ENCODE measurements at places on chromosomes 3 and 15.

DNA sequence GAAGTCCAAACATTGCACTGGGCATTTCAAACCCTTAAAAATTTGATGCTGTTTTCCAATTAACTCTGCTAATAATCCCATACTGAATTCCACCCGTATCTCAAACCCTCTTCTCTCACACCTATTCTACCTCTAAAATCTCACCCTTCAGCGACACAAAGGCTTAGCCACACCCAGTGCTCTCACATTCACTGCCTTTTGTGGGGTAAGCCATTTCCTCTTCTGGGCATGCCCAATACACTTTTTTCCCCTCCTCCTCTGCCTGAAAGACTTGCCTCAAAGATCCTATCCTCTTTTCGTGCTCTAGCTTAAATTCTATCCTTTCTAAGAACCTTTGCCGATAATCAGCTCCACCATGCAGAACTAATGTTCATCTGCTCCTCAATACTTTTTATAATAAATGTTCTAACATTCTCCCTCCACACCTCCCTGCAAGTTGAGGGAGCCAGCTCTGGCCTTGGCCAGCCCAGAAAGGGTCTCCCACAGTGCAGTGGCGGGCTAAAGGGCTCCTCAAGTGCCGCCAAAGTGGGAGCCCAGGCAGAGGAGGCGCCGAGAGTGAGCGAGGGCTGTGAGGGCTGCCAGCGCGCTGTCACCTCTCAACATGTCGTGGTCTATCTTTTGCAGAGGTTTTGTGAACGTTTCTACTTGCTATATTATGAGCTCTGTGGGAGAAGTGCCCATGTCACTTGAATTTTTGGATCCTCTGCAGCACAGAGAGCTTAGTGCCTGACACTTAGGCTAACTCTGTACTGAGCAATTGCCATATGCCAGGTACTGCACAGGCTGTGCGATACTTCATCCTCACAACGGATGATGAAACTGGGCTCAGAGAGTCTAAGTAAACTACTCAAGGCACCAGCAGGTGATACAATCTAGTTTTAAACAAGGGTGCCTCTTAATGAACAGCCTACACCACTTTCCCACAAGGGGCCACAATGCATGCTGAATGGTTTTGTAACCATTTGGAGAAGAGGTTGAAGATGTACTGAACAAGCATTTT, 53.6 kb upstream of the BCL6 start:
- no peak for DNase-seq

GRCh38 chr3:112638327-112639020, 2.5 kb downstream of the CCDC80 start:
- DNase-seq, result no peak

GRCh38 chr3:38510631-38511030, 14.5 kb downstream of the EXOG start:
- no peak for DNase-seq

DNA sequence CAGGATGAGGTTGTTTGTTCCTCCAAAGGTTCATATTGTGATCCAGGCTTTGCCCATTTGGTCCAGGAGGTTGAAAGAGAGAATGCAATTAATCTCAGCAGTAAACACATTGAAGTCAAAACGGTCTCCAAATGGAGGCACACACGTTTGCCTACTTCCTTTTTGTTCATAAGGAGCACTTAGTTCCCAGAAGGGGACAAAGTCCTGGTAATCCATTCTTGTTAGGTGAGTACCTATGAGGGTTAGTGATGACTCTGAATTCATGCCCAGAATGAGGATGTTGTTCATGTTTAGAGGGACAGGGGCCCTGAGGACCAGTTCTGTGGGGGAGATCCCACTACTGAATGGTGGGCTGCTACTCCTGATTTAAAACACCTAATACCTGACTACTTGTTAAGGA, 177.7 kb downstream of the ALDH1A2 start:
- no peak for DNase-seq

GRCh38 chr3:81005992-81006391, 755.5 kb downstream of the GBE1 start:
- DNase-seq, result no peak

DNA sequence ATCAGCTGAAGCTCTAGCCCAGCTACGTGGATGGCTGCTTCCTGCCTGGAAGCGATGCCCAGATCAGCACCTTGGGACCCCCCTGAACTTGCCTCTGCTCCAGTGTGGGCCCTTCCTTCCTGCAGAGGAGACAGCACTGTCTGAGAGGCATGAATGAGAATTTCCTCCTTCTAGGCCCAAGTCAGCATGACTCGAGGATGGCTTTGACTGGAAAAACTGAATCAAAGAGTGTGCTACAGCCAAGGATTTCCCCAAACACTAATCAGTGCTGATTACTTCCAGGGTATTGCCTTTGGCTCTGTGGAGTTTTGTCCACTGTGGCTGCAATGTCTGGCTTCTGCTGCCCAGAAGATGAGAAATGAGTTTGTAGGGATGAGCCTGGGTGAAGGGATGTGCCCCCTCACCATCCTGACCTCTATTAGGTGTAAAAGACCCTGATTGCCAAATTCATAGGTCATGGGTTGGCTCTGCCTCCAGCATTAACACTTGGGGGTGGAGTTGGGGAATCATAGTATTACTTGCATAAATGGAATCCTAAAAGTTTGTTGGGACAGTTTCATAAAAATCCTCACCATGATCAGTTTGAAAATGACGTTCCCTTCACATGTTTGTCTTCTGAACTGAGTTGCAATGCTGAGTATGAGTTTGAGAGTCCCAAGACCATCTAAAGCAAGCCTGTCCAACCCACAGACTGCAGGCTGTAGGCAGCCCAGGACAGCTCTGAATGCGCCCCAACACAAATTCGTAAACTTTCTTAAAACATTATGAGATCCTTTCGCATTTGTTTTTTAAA, 36.7 kb downstream of the FLNB start:
- no peak for DNase-seq

- DNase-seq, result no peak
Measured at GRCh38 chr3:13167064-13167743, 94.0 kb upstream of the IQSEC1 start.

DNA sequence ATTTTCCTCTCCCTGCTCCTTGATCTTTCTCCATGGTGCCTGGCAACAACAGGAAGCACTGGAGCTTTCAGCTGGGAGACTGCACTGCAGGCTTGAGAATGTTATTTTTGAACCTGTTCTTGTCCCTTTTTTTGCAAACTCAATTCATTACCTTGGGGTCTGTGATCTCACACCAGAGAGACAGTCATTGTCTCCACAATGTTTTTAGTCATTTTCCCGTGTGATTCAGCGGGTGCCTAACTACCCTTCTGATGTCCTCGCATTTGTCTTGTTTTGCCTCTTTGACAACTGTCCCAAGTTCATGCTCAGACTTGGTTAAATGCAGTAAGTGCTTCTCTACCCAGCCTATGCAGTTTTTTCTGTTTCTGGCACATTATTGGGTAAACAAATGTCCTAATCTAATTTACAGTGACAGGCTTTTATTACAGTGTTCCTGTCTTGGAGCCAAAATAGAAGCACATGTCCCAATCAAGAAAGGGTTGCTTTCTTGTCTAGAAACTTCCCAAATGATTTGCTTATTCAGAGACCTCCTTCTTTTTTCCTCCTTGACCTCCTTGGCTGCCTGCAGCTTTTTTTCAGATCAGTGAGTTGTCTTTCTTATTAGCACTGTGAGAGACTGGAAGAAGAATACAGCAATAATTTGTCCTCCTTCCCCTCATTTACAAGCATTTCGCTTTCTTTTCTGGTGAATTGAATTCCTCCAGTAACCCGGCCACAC, 162.4 kb downstream of the NSUN3 start:
- DNase-seq, result no peak

All from AG08396 (cell line).